ENCODE measurements at places on chromosomes 4 and X.

DNA sequence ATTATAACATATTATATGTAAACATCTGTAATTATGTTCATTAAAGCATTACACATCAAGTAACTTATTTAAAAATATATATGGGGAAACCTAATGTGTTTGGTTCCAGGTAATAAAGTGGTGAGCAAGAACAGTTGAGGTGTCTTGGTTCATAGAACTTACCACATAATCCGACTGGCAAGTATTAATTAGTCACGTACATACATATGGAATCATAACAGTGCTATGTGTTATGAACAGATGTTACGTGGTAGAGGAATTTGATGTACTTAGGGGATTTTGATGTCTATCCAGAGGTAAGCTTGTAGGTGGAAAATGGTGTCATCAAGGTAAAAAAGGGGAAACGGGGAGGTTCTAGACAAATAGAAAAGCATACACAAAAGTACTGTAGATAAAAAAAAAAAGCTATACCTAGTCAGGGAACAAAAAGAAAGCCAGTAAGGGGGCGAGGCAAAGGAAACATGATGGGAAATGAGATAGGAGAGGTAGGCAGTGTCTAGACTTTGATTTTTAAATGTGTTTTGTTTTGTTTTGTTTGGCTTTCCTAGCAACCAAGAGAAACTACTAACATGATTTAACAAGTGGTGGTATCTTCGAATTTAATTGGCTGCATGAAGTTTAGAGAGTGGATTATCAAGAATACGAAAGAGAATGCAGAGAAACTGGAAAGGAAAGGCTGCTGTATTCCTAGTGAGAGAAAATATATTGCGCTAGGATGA lies 12.6 kb downstream of the DMD start:
- DNase-seq, result no peak

DNA sequence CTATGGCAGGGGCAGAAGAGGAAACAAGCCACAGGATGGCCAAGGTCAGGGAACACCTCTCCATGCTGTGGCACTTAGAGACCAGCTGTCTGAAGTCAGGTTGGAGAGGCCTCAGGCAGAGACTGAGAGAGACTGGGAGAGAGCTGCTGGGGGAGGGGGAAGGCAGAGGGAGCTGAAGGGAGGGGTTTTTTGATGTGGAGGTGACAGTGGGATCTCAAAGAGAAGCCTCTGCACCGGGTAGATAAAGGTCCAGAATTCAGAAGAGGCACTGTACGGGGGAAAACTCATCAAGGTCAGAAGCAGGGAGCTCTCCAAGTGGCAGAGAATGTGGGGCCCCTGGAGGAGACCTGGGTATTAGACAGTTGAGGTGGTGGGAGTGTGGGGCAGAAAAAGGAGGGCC lies 41.6 kb upstream of the HMGB3 start:
- DNase-seq, result no peak

GRCh38 chrX:19172741-19173140 lies 50.5 kb upstream of the ADGRG2 start:
- no peak for DNase-seq

- DNase-seq, result no peak
Measured at GRCh38 chrX:107729558-107730297, 45.9 kb downstream of the TSC22D3 start.

DNA sequence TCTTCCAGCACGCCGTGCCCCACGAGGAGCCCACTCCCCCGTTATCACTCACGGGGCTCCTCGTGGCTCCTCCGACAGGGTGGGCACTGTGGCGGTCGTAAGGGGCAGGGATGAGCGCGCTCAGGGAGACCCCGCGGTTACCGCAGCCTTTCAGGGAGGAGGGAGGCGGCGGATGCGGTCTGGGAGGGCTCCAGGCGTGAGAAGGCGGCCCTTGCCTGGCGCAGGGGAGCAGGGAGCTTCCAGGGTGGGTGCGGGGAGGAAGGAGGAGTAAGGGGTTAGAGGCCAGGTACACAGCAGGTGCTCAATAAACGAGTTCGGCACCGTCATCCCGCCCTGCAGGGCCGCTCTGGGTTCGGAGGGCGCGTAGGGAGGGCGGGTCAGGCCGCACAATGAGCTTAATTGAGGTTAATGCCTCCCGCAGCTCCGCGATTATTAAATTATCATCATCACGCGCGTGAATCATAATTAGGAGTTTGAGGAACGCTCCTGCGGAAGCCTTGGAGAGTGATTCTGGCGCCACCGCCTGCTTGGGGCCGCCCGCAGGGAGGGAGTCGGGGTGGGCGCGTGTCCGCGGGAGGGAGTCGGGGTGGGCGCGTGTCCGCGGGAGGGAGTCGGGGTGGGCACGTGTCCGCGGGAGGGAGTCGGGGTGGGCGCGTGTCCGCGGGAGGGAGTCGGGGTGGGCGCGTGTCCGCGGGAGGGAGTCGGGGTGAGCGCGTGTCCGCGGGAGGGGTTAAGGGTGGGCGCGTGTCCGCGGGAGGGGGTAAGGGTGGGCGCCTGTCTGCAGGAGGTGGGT lies 7.6 kb upstream of the NKX1-1 start:
- no peak for DNase-seq

GRCh38 chr4:126223784-126224407 lies 909.1 kb downstream of the FAT4 start:
- DNase-seq, result no peak

GRCh38 chr4:57144466-57144865 lies 34.3 kb upstream of the IGFBP7 start:
- no peak for DNase-seq

GRCh38 chr4:81963763-81964020 lies 410.1 kb downstream of the HNRNPD start:
- DNase-seq, result no peak

DNA sequence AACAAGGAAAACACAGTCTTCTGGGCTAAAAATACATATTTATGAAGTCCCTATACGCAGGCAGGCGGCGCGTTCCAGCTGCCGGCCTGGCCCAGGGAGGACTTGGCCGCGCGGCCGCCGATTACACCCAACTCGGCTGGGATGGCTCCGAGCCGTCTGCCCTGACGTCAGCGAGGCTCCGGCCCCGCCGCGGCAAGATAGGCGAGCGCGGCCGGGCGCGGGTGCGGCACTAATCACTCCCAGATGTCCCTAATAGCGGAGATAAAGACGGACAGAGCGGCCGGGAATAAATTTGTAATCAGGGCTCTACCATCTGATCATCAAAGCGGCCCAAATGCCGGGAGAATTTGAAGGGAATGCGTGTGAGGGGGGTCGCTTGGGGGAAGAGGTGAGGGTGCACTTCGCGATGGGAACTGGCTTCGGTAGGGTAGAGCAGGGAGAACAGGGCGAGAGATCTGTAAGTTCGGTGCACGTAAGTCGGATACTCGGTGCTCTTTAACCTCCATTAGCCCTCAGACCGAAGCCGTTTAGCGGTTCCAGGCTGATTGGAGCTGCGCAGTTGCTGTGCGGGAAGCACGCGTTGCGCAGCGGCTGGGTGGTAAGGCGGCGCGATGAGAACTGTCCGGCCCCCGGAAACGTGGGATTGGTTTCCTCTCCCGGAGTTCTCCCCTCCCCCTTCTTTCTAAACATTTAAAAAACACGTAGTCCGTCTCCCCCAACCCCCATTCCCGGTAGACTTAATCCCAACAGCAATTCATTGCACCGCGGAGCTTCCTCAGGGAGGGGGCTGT lies 7.7 kb downstream of the HAND2 start:
- DNase-seq, result no peak

DNA sequence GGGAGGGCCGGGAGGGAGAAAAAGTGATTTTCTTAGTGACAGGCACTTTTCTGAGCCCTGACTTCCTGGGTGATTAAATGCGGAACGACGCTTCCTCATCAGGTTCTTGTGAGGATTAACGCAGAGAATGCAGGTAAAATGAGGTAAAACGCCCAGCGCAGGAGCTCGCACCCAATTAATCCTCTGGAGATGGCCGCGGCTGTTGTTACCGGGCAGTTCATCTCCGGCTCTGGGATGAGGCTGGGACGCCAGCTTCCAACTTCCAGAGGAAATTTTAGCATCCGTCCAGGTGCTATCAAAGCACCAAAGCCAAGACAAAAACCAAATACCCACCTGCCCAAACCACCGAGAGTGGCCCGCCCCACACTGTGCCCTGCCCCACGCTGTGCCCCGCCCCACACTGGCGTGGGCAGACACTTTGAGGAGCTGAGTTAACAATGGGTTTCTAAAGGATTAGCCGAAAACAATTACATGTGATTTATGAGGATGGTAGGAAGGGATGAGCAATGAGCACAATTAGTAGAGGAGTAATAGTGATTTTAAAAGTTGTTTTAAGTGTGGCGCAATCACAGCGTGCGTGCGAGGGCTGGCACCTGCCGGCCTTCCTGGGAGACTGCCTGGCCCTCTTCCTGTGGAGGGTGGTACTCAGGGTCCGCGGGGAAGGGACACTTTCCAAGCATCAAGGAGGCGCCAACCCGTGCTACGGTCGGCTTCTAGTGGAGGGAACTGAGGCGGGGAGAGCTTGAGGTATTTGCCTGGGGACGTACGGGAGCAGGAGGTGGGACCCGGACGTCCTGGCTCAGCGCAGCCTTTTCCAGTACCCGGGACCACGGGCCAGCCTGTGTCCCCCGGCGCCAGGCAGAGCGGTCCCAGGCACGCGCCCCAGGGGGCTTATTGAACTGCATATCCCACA lies 41.6 kb upstream of the ADRA2C start:
- DNase-seq, result no peak

DNA sequence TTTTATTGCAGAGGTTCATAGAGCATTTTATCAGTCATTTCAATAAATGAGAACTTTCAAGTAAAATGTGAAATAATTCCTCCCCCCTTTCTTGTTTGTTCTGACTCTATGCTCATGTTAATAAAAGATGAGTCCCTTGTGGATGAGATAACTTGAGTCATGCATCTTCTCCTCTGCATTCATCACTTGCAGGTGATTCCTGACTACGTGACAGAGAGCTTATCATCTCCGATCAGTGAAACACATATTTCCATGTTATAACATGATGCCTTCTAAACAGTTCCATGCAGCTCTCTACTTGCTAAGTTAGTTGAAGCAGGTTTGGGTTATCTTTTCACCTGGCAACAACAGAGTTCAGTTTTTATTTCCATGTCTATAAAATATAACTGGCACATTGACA lies 160.1 kb upstream of the ANKRD50 start:
- DNase-seq, result no peak

GRCh38 chr4:6962211-6963041 lies 52.8 kb downstream of the TBC1D14 start:
- no peak for DNase-seq

DNA sequence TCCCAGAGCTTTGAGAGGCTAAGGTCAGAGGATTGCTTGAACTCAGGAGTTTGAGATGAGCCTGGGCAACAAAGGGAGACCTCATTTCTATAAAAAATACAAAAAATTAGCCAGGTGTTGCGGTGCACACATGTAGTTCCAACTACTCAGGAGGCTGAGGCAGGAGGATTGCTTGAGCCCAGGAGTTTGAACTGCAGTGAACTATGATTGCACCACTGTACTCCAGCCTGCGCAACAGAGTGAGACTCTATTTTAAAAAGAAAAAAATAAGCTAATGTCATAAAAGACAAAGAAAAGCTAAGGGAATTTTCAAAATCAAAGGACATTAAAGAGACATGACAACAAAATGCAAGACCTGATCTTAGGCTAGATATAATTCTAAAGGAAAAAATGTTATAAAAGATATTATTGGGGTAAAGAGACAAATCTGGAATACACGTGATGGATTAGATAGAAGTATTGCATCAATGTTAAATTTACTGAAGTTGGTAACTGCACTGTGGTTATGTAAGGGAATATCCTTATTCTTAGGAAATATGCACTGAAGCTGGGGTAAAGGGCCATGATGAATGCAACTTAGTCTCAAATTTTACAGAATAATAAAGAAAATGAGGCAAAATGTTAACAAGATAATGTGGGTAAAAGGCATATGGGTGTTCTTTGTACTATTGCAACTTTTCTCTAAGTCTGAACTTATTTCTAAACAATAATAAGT lies 75.2 kb downstream of the SPRY1 start:
- no peak for DNase-seq

GRCh38 chr4:189088780-189089179 lies 851.9 kb upstream of the FRG1 start:
- DNase-seq, result no peak

DNA sequence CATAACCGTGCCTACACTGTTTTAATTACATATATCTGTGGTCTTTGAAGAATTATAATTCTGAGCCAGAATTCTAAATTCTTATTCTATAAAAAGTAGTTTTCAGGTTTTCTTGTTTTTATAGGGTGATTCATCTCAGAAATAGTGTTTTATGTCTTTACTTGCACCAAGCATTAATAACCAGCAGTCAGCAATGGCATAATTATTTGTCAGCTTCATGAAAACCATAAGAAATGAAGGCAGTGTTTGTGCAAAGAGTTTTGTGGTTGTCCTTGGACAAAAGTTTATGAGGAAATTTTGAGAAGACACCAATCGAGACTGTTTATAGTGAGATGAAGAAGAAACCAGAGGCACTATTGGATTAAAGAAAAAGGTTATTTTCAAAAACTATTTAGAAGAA lies 37.2 kb downstream of the EDNRA start:
- DNase-seq, result no peak

GRCh38 chrX:71225676-71226075 lies 2.7 kb downstream of the GJB1 start:
- DNase-seq, result no peak

DNA sequence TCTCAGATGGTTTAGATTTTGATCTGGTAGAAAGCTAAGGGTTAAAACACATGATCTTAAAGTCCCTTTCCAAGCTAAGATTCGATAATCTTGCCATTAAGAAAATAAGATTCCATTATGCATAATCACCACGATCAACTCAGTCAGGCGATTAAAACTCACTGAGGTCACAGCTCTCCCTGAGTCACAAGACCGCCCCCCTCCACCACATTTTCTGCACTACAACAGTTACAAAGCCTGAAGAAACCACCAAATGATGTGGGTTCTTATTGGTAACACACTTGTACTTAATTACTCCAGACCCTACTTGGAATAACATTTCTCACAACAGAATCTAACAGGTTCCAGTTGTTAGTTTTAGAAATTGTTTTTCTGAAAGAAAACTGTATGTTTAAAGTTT lies 62.8 kb downstream of the SH3KBP1 start:
- DNase-seq, result no peak

GRCh38 chrX:77431227-77431626 lies 16.0 kb upstream of the FGF16 start:
- no peak for DNase-seq

- DNase-seq, result no peak
Measured at GRCh38 chr4:38857354-38858096, 908 bp upstream of the TLR6 start.

GRCh38 chr4:69717778-69718177 lies 42.6 kb downstream of the SULT1B1 start:
- DNase-seq, result no peak

Measured in NCI-H1694 treated with DMSO at 0.1 percent for 48 hours (cell line).